ENCODE measurements at places on chromosomes 7 and 10. TPM values are rescaled to one million over a fixed set of nuclear protein-coding genes. Genes with fewer than 3 reads are reported as not detected.
A peak's percentile ranks its signal among the peaks of the same experiment; 100 is the strongest.

DNA sequence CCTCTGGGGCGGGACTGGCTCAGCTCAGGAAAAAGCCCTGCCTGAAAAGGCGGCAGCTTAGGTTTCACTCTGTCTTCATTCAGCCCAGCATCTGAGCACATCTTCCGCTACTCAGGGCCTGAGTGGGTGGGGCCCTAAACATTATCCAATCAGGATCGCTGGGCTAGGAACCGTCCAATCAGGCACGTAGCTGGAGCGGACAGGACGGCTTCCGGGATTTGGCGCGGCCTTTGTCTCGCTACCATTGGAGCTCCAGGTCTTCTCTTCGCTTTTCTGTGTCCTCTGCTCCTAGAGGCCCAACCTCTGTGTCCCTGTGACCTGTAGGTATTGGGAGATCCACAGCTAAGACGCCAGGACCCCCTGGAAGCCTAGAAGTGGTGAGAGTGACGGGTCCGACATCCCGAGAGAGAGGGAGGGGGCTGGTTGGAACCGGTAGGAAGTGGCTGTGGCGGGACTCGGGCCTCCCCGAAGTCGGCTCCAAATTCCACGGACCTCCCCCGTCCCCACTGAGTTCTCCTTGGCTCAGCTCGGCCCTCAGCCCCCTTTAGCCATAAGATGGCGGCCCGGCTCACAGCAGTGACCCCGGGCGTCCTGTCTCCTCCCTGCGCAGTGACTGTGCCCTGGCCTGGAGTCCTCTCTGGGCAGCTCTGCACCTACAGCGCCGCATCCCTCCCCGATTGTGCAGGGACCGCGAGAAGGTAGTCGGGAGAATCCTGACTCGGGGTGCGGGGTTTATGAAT lies 99.1 kb downstream of the ZNF680 start:
- DNase-seq: no peak

DNA sequence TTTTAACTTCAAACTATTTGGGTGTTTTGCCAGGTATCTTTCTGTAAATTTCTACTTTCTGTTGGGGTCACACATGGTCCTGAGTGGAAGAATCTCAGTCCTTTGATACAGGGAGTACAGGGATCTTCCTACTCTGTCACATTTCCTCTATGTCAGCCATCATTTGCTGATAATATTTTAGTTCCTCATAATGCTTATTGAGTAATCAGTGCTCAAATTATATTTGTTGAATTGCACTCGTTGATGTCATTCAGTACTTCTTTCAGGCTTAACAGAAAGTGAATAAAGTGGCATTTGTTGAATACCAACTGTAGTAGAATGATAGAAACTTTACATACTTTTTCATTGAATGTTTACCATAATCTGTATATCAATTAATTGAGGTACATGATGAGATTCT lies 31.9 kb downstream of the WDR11 start:
- DNase-seq: no peak

GRCh38 chr7:20596653-20597052 lies 18.8 kb upstream of the ABCB5 start:
- DNase-seq: no peak

- DNase-seq: no peak
Measured at GRCh38 chr7:149027055-149027454, 1.2 kb downstream of the PDIA4 start.

- no peak for DNase-seq
Measured at GRCh38 chr10:84902553-84902952, 574.2 kb downstream of the CCSER2 start.

GRCh38 chr10:48778193-48778857 lies 93.7 kb downstream of the WDFY4 start:
- DNase-seq: no peak

DNA sequence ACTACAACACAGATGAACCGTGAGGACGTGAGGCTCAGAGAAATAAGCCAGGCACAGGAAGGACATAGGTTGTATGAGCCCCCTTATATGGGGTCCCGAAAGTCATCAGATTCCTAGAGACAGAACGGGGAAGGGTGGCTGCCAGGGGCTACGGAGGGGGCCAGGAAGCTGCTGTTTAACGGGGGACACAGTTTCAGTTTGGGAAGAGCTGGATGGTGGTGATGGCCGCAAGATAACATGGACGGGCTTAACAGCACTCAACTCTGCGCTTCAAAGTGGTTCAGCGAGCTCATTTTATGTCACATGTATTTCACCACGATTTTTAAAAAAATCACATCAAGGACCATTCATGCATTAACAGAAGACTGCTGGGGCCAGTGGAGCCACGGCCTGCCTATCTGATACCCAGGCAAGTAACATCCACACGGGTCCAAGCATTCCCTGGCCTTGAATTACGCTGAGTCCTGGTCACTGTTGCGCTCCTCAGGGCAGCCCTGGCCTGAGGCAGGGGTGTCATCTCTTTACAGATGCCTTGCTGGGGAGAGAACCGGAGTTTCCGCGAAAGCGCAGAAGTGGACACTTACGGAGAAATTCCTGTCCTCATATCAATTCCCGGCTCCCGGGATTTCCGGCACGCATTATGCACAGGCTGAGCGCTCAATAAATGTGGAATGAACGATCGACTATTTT lies 1.5 kb downstream of the CARD11 start:
- DNase-seq: peak; percentile 30

DNA sequence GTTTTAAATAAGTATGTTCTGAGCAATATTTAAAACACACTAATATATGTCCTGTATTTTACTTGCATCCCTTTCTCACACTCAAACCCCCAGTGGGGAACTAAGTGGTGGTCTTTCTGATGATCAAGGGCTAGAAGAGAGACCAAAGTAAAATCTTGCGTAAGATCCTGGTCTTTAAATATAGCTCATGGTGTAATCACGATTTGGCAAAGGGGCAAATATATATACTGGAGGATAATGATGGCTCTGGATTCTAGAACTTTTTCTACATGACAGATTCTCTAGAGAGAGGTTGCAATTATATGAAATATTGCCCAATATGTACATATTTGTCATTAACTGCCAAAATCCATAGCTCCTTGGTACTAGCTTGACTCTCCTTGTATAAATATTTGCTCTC lies 438.3 kb downstream of the NXPH1 start:
- DNase-seq: no peak

GRCh38 chr10:8951440-8952089 lies 897.1 kb downstream of the GATA3 start:
- DNase-seq: no peak

DIP2C gene
- 4.1 TPM for total RNA-seq

Measured in CD4-positive, alpha-beta T cell (primary cell).